CD4-positive, alpha-beta T cell treated with Interleukin-15 for 1 hour (primary cell): ENCODE measurements at places on chromosomes 2 and 18.

- no peak for DNase-seq
Measured at GRCh38 chr2:37370666-37371065, 26.2 kb downstream of the QPCT start.

- no peak for DNase-seq
Measured at GRCh38 chr2:15965564-15966019, 25.2 kb downstream of the MYCN start.

DNA sequence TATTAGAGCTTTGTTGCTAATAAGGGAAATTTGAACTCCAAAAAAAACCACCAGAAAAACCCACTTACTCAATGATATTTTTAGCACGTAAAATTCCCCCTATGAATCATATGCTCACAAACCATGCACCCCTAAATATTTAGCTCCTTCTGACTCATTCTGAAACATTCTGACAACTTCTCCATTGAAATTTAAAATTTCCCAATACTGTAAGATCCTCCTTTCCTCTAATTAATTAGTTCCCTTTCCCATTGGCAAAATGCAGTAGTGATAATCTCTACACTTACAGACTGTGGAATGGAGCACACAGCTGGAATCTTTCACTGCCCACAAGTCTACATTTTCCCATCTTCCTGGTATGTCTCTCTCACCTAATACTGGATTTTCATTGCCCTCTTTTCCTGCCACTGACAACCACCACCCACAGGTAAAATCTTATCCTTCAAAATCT is 215.8 kb upstream of the ACVR2A start:
- no peak for DNase-seq

- no peak for DNase-seq
Measured at GRCh38 chr2:5379811-5380210, 312.4 kb upstream of the SOX11 start.

- no peak for DNase-seq
Measured at GRCh38 chr2:60482222-60482621, 71.2 kb downstream of the BCL11A start.

GRCh38 chr2:8806885-8807704 is 30.3 kb downstream of the KIDINS220 start:
- no peak for DNase-seq

- no peak for DNase-seq
Measured at GRCh38 chr2:20538308-20539132, 91.6 kb downstream of the RHOB start.

GRCh38 chr18:61019338-61020301 is 313.6 kb upstream of the CDH20 start:
- DNase-seq, result no peak

DNA sequence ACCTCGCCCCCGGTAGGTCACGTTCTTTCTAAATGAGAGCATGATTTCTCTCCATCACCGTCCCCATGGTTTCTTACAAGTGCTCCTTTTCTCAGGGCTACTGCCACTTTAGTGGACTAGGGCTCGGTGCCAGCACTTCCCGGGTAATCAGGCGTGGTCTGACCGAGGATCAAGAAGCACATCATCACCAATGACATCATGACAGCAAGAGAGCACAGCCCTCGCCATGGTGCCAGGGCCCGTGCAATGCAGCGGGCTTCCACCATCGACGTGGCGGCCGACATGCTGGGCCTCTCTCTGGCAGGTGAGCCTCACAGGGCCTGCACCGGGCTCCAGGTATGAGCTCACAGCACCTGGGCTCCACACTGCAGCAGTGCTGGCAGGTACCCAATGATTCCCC is 75.2 kb downstream of the INPP4A start:
- no peak for DNase-seq

- DNase-seq, result no peak
Measured at GRCh38 chr2:215879977-215880940, 133.1 kb downstream of the MREG start.

- no peak for DNase-seq
Measured at GRCh38 chr2:32882816-32883810, 63.6 kb upstream of the LTBP1 start.

DNA sequence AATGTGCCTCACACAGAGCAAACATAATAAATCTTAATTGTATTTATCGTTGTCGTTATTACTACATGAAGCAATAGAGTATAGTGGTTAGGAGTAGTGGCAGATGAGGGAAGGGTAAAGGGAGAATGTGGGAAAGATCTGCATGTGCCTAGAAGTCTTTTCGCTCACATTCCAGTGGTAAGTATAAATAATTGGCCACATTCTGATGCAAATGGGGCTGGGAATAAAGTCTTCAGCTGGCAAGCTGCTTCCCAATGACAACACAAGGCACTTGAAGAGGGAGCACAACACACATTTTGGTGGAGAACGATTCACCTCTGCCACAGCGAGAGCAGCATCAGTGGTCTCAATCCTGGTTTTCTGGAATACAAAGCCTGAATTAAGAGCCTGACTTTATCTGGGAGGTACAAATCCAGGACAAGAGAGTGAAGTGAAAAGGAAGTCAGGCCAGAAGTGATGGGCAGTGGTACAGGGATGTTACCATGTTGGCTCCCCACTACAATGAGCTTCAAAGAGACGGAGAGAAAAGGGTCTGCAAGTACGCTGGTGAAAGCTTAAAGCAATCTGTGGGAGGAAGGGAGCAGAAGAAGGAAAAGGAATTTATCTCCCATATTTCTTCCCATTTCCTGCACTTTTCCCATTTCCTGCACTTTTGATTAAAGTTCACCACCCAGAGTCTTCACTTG is 112.3 kb downstream of the ARHGAP15 start:
- DNase-seq, result no peak

- DNase-seq, result no peak
Measured at GRCh38 chr2:70173520-70173919, 17.3 kb downstream of the C2orf42 start.

GRCh38 chr18:44048846-44049245 is 631.8 kb upstream of the SETBP1 start:
- no peak for DNase-seq

DNA sequence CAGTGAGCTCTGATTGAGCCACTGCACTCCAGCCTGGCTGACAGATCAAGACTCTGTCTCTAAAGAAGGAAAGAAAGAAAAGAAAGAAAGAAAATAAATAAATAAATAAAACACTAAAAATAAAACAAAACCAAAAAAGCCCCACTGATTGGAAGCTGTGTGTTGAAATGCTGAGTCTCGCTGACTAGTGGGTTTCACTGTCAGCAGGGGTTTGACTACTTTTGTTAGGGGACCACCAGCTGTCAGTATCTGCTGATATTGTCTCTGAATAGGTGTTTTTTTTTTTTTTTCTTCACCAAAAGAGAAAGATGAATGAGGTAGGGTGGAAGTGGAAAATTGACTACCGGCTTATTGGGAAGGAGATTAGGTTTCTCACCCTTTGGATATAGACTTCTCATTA is 12.8 kb upstream of the ACTR2 start:
- no peak for DNase-seq

DNA sequence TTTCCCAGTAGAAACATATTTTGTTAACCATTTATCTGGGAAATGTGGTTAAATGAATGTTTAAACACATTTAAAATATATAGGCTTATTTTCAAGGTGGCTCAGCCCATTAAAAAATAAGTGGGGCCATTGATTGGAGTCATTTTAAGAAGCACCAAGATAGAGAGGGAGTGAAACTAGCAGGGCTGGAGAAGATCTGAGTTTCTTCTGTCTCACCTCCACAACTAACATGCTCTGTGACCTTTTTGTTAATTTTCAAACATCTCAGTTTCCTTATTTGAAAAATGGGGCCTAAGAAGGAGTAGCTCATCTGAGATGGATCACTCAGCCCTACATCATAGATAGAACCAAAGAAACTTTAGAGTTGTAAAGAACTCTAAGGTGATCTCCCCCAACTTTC is 254.8 kb downstream of the KCNS3 start:
- no peak for DNase-seq

GRCh38 chr2:114020668-114021067 is 130.8 kb downstream of the ACTR3 start:
- DNase-seq, result no peak

GRCh38 chr2:38723173-38723572 is 28.0 kb downstream of the SRSF7 start:
- DNase-seq, result no peak

GRCh38 chr2:126221506-126221905 is 434.5 kb upstream of the GYPC start:
- no peak for DNase-seq

GRCh38 chr2:241964133-241964532 is 94.6 kb downstream of the RTP5 start:
- DNase-seq, result no peak

GRCh38 chr2:241563571-241563980 is 5.0 kb downstream of the BOK start:
- DNase-seq, result peak; percentile 12

- DNase-seq, result peak; percentile 94
Measured at GRCh38 chr2:234483568-234484251, 13.2 kb downstream of the ARL4C start.

DNA sequence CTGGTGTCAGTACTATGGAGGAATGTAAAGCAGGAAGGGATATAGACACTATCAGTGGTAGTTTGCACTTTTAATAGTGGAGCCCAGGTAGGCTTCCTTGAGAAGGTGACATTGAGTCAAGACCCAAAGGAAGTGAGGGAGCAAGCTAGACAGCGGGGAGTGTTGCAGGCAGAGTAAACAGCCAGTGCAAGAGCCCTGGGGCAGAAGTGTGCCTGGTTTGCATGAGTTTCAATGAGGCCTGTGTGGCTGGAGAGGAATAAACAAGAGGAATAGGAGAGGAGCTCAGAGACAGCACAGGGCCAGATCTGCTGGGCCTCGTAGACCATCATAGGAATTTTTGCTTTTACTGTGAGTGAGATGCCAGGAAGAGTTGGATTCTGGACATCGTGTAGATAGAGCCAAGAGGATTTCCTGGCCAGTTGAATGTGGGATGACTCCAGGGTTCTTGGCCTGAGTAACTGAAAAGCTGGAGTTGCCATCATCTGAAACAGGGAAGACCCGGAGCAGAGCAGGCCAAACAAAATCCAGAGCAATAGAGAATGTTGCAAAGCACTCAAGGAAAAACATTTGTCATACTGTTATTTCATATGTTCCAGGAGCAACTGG is 102.5 kb downstream of the SP3 start:
- DNase-seq, result no peak

GRCh38 chr2:68235090-68235489 is 17.2 kb downstream of the PPP3R1 start:
- no peak for DNase-seq

GRCh38 chr18:58800582-58800981 is 64.1 kb upstream of the ZNF532 start:
- no peak for DNase-seq

GRCh38 chr2:218021536-218022071 is 18.8 kb upstream of the TNS1 start:
- no peak for DNase-seq

DNA sequence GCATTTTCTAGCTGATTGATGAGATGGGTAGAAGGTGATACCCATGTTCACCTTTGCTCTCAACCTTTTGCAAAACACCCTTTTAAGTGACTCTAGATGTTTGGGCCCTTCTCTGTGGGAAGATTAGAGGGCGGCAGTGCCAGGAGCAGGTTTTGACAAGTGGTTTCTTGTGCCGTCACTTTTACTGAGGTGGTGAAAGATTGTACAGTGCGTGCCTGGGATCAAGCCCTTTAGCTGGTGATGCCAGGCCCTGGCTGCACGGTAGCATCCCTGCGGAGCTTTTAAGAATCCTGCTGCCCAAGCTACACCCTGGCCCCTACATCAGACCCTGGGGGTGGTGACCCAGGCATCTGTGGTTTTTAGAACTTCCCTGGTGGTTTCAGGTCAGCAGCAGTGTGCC is 29.1 kb downstream of the MTCL1 start:
- DNase-seq, result no peak

DNA sequence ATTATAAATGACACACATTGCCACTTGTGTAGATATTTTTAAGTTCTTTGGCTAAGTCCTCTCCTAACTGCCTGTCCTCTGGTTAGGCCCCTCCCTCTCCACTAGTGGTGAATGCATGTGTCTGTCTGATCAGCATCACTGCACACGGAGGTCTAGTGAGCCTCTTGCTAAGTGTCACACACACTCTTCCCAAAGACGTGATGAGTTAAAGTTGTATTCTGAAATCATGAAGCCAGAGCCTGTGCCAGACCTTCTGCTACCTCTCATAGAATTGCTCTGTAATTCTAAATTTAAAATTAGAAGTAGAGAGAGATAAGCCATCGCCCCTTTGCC is 41.3 kb downstream of the RALB start:
- DNase-seq, result no peak

GRCh38 chr2:86398500-86399474 is 42.4 kb upstream of the KDM3A start:
- no peak for DNase-seq

DNA sequence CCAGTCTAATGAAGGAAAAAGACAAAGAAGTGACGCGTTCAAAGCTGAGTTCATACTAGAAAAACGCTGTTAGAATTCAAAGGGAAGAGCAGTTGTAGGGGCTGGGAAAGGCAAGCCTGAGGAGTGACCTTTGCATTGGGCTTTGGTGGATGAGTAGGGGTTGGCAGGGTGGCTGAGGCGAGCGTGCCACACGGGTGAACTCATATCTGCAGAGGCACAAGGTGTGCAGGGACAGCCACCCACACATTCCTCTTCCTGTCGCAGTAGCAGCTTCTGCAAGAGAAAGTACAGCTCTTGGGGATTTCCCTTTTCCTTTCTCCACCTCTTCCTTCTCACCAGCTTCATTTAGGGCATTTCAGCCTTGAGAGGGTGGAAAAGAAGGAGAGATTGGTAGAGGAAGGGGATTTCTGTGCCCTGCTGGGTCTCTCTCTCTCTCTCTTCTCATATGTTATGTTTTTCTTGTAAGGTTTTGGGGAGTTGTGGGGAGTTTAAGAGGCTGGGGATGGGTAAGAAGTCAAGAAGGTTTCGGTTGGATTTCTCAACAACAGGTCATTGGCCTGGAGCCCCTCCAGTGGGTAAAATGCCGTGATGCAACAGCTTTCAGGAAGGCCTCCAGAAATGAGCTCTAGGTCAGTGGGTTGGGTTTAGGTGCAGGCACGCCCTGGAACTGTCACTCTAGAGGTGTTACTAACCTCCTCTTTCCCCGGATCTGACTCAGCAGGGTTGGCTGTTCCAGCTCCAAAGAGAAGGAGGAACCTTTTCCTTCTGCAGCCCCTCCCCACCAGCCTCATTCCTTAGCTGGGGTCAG is 40.1 kb downstream of the ODC1 start:
- peak; percentile 71 for DNase-seq

DNA sequence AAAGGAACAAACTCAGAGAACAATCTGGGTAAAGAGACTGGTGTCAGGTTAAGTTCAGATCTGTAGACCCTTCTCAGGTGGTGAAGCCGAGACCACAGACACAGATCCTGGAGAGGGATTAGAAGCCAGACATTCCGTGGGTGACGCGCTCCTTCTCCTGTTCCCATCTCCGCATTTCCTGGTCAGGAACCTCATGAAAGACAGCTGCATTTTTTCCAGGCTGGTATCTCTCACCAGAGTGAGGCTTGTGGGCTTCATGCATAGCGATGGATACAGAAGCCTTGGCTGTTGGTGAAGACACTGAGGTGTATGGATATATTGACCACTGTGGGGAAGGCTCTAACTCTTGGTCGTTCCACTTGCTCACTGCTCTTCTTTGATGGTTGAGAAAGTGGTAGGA is 152.6 kb downstream of the FAM210A start:
- no peak for DNase-seq

DNA sequence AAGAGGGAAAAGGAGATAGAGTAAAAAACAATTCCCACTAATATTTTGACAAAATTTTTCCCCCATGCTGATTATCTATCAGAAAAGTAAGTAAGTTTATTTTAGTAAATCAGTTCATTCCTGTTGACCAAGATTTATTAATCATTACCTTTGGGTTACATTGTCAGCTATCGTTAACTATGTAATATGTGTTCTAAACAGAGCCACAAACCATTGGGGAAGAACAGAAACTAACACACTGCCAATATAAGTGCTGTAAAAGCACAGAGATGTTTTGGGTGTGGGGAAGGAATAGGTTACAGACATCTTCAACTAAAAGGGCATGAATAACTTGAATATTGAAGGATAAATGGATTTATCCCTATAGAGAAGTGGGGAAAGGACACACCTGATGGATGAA is 42.5 kb upstream of the ACADL start:
- DNase-seq, result no peak
